ENCODE measurements at places on chromosomes 4 and X. TPM values are rescaled to one million over a fixed set of nuclear protein-coding genes. Genes with fewer than 3 reads are reported as not detected.

Gene SPANXN3
- not detected for total RNA-seq

Gene BGN
- total RNA-seq: 10.5 TPM

Gene PDCL2
- not detected for total RNA-seq

Gene TLR1
- 2.2 TPM for total RNA-seq

Gene RELL1
- 58.9 TPM for total RNA-seq

Gene TRIM61
- total RNA-seq: 5.0 TPM

Gene HEPH
- 57.7 TPM for total RNA-seq

Gene TCEAL7
- 43.7 TPM for total RNA-seq

Gene AWAT2
- not detected for total RNA-seq

Gene CABS1
- total RNA-seq: not detected

Gene MAP7D2
- total RNA-seq: under 0.01 TPM
